GM23338 (cell line): ENCODE measurements at places on chromosomes 5 and 9. TPM values are rescaled to one million over a fixed set of nuclear protein-coding genes. Genes with fewer than 3 reads are reported as not detected.

The PCDHB6 gene
- total RNA-seq: 0.23 and 0.52 TPM in 2 replicates

DNA sequence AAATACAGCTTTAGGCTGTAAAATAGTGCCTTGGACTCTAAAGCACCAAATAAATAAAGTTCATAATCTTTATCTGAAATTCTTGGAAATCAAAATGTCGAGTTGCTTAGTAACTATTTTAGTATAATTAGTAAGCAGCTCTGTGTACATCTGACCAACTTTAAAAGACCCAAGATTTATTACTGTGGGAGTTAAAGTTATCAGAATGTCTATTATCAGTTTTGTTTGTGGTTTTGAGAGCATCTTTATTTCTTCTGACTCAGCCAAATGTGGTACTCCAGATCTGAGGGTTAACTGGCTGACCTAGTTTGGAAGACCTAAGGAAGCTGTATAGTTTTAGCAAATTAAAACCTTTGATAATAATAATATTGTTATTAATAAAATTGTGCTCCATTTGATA lies 81.2 kb downstream of the PRLR start:
- no peak for DNase-seq

The SLC45A2 gene
- not detected in 2 replicates for total RNA-seq

DNA sequence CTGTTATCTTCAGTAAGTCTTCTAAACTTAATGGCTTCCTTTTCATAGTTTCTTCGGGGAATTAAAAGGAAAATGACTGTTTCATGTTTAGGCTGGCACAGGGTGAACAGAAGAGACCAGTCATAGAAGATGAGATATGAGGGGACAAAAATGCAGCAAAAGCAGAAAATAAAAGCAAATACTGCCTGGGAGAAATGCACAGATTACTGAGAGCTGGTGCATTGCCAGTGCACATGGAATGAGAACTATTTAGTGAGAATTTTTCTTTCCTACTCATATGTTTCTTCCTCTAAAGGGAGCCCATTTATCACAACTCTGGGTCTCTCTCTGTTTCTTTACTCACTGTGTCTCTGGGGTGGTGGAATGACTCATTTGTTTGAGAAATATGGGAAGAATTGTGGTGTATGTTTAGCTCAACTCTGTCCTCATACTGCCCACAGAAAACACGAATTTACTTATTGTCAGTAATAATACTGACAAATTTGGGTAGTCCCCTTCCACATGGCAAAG lies 25.9 kb upstream of the ANKRD55 start:
- no peak for DNase-seq

The PRRT1B gene
- 0.24 TPM in 1 of 2 replicates, not detected in the other for total RNA-seq

DNA sequence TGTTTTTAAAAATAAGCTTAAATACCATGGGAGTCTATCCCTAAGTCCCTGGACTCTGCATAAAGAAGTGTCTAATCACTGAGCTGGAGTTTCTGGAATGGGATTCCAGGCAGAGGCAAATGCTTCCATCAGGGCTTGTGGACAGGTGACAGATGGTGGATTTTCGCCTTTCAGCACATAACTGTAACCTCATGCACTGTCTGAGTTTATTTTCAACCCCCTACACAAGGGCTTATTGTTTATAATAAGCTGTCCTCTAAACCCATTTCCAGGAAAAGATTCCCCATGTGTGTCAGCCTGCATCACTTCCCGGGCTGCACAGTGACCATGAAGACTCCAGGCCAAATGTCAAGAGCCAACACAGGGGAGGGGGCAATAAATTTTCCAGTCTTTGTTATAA lies 264.0 kb downstream of the PIK3R1 start:
- DNase-seq: no peak

- DNase-seq: no peak
These were observed 76.6 kb downstream of the RALGPS1 start for GRCh38 chr9:126991183-126991582.

GRCh38 chr9:15714746-15715145 lies 161.9 kb downstream of the CCDC171 start:
- no peak for DNase-seq

GRCh38 chr9:88745276-88746001 lies 210.5 kb downstream of the NXNL2 start:
- no peak for DNase-seq

GRCh38 chr9:102087141-102087540 lies 348.7 kb upstream of the GRIN3A start:
- DNase-seq: no peak

The IDNK gene
- 0.21 TPM in 1 of 2 replicates, not detected in the other for total RNA-seq
